ENCODE measurements at places on chromosomes 1 and 21. TPM values are rescaled to one million over a fixed set of nuclear protein-coding genes. Genes with fewer than 3 reads are reported as not detected.

SSR2 gene
- 610 TPM for total RNA-seq

C1orf141 gene
- total RNA-seq = not detected

SFT2D2 gene
- 31.1 TPM for total RNA-seq

RHEX gene
- total RNA-seq = not detected

DDR2 gene
- total RNA-seq = 155 TPM

A3GALT2 gene
- total RNA-seq = not detected

LYSMD1 gene
- 6.5 TPM for total RNA-seq

CAMK1G gene
- 0.83 TPM for total RNA-seq

PDC gene
- 0.28 TPM for total RNA-seq

AADACL4 gene
- 0.83 TPM for total RNA-seq

CFHR2 gene
- total RNA-seq = not detected

LCE1A gene
- total RNA-seq = not detected

AIRE gene
- 0.09 TPM for total RNA-seq
